ENCODE measurements at places on chromosomes 11 and 22.
A peak's percentile ranks its signal among the peaks of the same experiment; 100 is the strongest.

GRCh38 chr11:108858622-108859021, 193.8 kb downstream of the DDX10 start:
- H3K27ac ChIP-seq: no peak overlapping the region
- peaks cover 8% of the 10 kb centered on the region for H3K4me1 ChIP-seq
- H3K27me3 ChIP-seq: no peaks in the 10 kb centered on the region
- H3K4me3 ChIP-seq: no peak overlapping the region

- H3K27ac ChIP-seq: 0 out of 2 replicates have a peak overlapping the region, but pooled peaks have one; percentile 12
- no peaks in the 10 kb centered on the region for H3K27me3 ChIP-seq
- H3K4me3 ChIP-seq: no peak overlapping the region
- peak; percentile 79 for DNase-seq
- H3K4me1 ChIP-seq: no peaks in the 10 kb centered on the region
Measured at GRCh38 chr11:101862391-101863233, 52.2 kb upstream of the CEP126 start.

DNA sequence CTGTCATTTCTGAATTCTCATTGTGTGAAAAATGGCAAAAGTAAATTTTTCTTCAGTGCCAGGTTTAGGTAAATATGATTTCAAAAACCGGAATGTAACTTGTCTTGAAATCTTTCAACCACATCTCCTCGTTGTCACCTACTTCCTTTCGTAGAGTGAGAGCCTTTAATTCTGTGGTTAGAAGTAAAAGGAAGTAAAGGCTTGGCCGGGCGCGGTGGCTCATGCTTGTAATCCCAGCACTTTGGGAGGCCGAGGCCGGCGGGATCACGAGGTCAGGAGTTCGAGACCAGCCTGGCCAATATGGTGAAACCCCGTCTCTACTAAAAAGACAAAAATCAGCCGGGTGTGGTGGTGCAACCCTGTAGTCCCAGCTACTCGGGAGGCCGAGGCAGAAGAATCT, 29.8 kb downstream of the SGSM3 start:
- no peaks in the 10 kb centered on the region for H3K4me1 ChIP-seq
- H3K27me3 ChIP-seq: no peaks in the 10 kb centered on the region
- no peak for DNase-seq
- H3K27ac ChIP-seq: no peak overlapping the region

- DNase-seq: no peak
- peak overlapping the region; percentile 76 for H3K27ac ChIP-seq
- H3K27me3 ChIP-seq: peaks cover 20% of the 10 kb centered on the region
- H3K36me3 ChIP-seq: no peaks in the 10 kb centered on the region
Measured at GRCh38 chr11:77589181-77589520, 602 bp upstream of the AQP11 start.

DNA sequence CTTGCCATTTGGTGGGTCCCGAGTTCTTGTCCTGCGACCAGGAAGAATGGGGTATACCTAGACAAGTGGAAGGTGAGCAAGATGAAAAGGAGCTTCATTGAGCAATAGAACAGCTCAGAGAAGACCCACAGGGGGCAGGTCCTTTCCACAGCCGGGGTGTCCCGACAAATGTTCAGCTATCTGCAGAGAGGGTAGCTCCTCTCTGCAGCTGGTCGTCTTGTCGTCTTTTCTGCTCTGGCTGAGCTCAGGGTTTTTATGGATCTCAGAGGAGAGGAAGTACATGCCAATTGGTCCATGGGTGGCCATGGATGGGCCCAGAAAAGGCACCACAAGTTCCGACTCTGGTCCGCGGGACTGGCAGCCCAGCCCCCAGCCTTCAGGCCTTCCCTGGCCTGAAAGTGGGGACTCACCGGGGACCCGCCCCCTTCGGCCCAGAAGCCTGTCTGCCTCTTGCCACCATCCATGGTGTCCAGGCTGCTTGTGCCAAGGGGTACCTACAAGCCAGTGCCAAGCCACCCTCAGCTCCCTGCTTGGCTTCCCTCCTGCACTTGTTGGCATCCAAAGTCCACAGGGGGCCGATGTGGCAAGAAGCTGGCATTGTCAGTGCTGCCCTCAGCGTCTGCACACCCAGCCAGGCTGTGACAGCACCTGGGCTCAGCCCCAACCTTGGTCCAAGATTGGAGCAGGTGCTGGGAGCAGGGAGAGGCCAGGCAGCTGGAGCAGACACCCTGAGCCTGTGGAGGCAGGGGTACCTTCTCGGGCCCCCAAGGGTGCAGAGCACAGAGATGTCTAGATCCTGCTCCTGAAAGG, 438.9 kb downstream of the TBC1D22A start:
- H3K4me3 ChIP-seq: no peak overlapping the region
- no peaks in the 10 kb centered on the region for H3K4me1 ChIP-seq
- no peak overlapping the region for H3K27ac ChIP-seq
- no peaks in the 10 kb centered on the region for H3K36me3 ChIP-seq
- DNase-seq: no peak
- no peaks in the 10 kb centered on the region for H3K27me3 ChIP-seq

Measured in GM23338 (cell line).